M059J (cell line): ENCODE measurements at places on chromosomes 4 and X. TPM values are rescaled to one million over a fixed set of nuclear protein-coding genes. Genes with fewer than 3 reads are reported as not detected.

The TIMP1 gene
- 313 and 355 TPM in 2 replicates for total RNA-seq

The SRPX2 gene
- 58.5 and 81.9 TPM in 2 replicates for total RNA-seq

The SLC4A4 gene
- total RNA-seq = 2.8 and 3.4 TPM in 2 replicates

GRCh38 chrX:129793604-129794191 lies 13.9 kb downstream of the SASH3 start:
- DNase-seq = no peak

GRCh38 chr4:83115656-83116285 lies 1.2 kb upstream of the PLAC8 start:
- no peak for DNase-seq

GRCh38 chrX:9917861-9918260 lies 49.3 kb upstream of the CLDN34 start:
- DNase-seq = no peak

DNA sequence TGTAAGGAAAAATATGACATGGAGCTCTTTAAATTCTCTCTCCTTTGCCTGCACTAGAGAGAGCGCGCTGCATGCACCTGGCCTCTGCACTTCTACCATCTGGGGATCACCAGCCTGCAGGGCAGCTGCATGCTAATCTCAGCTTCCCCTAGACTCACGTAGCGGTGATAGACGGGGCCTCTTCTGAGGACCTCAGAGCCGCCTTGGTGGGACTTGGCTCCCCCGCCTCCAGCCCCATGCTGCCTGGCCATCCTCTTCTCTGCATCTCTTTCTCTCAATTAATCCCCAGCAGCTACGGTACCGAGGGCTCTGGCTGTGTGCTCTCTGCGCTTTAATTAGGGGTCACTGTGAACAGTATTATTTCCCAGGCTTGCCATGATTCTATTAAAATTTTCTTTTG lies 52.8 kb upstream of the PSAPL1 start:
- DNase-seq = no peak
